ENCODE measurements at places on chromosomes 7 and 10.
A peak's percentile ranks its signal among the peaks of the same experiment; 100 is the strongest.

- DNase-seq: no peak
These were observed 40.9 kb upstream of the ZNF365 start for GRCh38 chr10:62333135-62333889.

DNA sequence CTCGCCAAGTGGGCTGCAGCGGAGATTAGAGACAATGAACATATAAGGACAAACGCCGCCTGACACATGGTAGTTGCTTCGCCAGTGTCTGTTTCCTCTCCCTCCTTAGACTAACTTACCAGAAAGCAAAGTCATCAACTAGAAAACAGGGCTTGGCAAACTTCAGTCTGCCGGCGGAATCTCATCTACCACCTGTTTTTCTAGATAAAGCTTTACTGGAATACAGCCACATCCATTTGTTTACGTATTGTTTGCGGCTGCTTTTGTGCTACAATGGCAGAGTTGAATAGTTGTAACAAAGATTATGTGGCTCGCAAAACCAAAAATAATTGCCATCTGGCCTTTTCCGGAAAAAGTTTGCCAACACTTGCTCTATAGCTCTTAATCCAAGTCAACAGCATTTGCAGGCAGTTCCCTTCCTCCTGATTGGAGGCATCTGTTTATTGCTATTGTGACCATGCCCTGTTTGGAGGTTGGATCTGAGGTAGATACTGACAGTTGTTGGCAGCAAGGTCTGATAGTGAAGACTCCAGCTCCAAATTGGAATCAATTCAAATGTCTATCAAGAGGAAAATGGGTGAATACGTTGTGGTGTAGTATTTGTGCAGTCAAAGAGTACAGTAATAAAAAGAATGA lies 260.6 kb downstream of the POU6F2 start:
- DNase-seq: no peak

DNA sequence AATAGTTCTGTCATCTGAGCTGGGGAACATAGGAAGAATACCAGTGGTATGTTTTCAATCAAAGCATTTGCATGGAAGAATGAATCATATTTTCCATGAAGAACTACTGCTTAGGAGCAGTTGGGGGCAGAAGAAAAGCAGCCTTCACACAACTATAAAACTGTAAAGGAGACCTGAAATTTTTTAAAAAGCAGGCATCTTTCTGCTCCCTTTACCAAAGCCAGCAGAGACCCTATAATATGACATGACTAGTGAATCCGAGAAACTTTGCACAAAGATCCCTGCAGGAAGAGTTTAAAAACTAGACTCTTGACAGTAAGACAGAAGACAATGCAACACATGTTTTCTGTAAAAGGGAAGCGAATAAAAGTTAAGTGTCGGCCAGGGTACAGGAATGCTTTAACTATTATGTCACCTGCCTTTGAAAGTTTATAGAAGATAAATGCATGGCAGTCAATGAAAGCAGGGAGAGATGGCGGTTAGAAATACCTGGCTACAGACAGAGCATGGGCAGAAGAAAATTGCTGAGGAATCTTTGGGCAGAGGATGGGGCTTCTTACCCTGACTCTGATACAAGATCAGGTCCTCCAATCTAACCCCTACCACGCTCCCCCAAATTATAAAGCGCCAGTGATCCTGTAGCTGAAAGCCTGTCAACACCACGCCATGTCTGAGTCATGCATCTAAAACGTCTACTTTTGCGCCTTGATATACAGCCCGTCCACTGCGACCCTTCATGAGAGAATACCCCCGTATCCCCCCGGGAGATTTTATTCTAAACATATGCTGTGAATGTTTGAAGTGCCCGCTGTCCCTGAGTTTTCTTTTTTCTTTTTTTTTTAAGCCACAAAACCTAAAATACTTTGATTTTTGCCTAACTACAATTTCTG lies 93.1 kb downstream of the GLI3 start:
- DNase-seq: no peak

DNA sequence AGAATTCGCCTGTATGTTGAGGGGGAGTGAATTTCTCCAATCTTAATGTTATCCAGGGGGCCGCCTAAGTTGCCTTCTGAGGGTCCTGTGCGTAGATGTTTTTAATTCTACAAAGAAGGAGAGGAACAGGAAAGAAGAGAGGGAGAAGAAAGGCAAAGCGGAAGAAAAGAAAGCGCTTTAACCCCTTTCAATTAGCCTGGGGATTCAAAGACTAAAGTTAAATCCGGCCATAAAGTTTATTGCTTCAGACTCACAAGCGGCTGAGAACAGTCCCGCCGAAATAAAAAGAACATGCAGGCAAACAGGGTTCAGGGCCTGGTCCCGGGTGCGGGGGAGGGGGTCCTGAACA lies 4.5 kb downstream of the HOXA5 start:
- no peak for DNase-seq

- peak; percentile 93 for DNase-seq
These were observed 172.6 kb upstream of the TNRC18 start for GRCh38 chr7:5596046-5596895.

DNA sequence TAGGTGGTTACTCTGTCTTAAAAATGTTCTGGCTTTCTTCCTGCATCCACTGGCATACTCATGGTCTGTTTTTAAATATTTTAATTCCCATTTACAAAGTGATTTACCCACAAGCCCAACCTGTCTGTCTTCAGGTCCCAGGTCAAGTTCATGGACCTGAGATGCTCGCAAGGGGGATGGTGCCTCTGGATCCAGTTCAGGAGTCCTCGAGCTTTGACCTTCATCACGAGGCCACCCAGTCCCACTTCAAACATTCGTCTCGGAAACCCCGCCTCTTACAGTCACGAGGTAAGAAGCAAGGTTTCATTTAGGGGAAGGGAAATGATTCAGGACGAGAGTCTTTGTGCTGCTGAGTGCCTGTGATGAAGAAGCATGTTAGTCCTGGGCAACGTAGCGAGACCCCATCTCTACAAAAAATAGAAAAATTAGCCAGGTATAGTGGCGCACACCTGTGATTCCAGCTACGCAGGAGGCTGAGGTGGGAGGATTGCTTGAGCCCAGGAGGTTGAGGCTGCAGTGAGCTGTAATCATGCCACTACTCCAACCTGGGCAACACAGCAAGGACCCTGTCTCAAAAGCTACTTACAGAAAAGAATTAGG lies 8.7 kb downstream of the ZKSCAN1 start:
- no peak for DNase-seq

DNA sequence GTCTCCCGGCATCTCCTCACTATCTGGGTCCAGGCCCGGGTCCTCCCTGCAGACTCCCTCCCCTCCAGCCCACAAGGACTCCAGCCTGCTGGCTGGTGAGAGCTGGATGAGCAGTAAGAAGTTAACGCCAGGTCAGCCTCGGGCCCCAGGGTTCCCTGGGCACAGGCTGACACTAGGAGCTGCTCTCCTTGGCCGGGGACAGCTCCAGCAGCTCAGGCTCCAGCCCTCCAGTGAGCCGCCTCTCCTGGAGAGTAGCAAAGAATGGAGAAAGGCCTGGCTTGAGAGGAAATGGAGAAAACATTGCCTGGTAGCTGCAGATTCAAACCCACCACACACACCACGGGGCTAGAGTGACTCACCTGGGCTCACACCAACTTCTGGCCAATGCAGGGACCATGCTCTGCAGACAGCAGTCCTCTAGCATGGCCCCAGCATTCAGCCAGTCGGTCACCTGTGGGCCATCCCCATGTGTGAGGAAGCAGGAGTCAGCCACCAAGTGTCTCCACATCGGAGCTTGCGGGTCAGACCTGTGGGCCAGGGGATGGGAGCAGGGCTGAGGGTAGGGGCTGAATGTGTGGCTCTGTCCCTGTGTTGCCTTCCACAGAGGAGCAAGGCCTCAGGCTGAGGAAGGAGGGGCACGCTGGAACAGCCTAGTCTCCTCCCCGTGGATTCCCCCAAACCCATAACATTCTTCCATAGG lies 6.5 kb downstream of the SAP25 start:
- DNase-seq: no peak

All from left cardiac atrium (tissue), 4 donors.